ENCODE measurements at places on chromosomes 13 and 19.

- DNase-seq = no peak
Observed at GRCh38 chr13:98874029-98874397, 103.9 kb downstream of the DOCK9 start.

DNA sequence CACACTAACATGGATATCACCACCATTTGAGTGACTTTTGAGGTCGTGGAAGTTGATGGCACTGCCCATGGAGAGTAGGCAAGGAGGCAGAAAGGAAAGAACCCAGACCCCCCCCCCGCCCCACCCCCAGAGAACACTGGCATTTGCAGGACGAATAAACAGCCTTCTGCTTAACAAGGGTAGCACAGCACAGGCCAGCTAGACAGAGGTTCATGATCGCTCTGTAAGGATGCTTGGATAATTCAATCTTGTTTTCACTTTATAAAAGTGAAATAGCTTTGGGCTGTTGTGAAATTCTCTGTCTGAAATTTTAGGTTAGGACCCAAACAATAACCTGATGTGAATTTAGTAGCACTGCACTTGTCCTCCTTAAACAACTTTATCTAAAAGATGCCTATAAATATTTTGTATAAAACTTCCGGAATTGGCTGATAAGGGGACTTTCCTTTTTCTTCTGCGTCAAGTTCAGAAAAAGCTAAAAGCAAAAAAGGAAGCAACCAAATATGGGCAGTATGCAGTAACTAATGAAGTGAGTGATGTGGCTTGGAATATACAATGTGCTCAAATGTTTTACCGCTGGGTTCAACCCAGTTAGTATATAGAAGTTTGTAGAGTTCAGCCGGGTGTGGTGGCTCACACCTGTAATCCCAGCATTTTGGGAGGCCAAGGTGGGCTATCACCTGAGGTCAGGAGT is 163.7 kb downstream of the SHISA2 start:
- no peak for DNase-seq

- DNase-seq = no peak
Observed at GRCh38 chr13:110882972-110883371, 31.9 kb downstream of the ANKRD10 start.

DNA sequence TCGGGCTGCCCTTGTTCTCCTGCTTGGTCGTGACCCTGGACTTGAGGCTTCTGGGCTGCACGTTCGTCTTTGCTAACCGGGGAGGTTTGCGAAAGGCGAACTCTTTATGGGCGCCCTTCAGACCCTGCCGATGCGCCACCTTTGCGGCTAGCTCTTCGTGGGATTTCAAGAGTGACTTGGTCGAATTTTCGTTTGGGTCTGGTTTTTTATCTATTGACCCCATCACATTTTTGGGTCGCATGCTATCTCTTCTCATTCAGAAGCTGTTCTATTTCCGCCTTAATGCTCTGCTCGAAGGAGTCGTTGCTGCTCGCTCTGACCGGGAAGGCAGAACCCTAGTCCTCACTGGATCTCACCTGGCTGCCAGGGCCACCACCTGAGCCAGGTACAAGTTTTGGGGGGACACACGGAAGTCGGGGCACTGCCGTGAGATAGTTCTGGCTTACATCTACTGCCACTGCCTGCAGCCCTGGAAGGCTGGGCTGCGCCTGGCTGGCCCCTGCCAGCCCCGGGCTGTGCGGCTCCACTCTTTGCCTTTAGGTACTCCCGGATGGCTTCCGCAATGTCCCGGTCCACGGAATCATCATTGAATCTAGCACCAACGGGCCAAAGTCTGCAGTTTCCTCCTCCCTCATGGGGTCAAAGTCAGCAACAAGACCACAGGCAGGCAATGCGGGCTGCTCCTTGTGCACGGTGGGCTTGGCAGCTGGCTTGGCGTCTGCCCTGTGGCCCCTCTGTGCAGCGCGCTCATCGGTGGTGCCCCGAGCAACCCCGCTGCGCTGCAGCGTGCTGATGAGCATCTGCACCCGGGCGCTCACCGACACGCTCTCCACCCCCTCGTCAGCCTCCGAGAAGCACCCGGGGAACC is 16.2 kb downstream of the RB1 start:
- no peak for DNase-seq

GRCh38 chr19:18466354-18466753 is 28.4 kb upstream of the ISYNA1 start:
- DNase-seq = no peak

GRCh38 chr19:9700229-9700981 is 25.5 kb upstream of the ZNF562 start:
- DNase-seq = no peak

GRCh38 chr19:46719629-46720502 is 3.0 kb upstream of the PRKD2 start:
- no peak for DNase-seq

GRCh38 chr13:48709213-48709612 is 55.5 kb downstream of the CYSLTR2 start:
- no peak for DNase-seq

GRCh38 chr13:34942732-34943435 is 814 bp downstream of the NBEA start:
- peak; percentile 21 for DNase-seq

DNA sequence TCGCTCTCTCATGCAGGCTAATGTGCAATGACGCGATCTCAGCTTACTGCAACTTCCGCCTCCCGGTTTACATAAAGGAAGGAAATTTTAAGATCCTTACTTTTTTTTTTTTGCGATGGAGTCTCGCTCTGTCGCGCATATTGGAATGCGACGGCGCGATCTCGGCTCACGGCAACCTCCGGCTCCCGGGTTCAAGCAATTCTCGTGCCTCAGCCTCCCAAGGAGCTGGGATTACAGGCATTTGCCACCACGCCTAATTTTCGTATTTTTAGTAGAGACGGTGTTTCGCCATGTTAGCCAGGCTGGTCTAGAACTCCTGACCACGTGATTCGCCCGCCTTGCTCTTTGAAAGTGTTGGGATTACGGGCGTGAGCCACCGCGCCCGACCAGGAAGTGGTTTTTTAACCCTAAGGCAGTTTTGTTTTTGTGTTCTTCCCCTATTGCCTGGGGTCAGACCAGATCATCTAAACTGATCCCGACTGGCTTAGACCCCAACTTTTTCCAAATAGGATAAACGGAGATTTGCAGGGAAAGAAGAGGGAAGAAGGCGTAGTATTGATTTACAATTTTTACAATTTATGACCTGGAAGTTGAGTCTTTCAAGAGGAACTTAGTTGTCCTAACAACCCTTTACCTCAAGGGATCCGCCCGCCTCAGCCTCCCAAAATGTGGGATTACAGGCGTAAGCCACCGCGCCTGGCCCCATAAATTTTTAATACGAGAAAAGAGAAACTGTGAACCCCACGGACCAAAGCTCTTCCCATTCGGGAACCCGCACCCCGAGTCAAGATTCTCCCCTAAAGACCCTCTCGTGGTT is 142.0 kb downstream of the ZNF737 start:
- peak; percentile 24 for DNase-seq

- no peak for DNase-seq
Observed at GRCh38 chr13:30257468-30258099, 49.8 kb downstream of the KATNAL1 start.

- peak; percentile 65 for DNase-seq
Observed at GRCh38 chr13:48233046-48233888, at the start of gene ITM2B. ITM2B (plus strand) TSS chr13:48233206; CDS start chr13:48233361, 155 bp downstream.

- no peak for DNase-seq
Observed at GRCh38 chr19:45960595-45961235, 12.9 kb downstream of the NOVA2 start.

GRCh38 chr13:51502153-51502651 is 49.4 kb upstream of the INTS6 start:
- DNase-seq = no peak

- DNase-seq = no peak
Observed at GRCh38 chr13:83995930-83996329, 113.7 kb upstream of the SLITRK1 start.

DNA sequence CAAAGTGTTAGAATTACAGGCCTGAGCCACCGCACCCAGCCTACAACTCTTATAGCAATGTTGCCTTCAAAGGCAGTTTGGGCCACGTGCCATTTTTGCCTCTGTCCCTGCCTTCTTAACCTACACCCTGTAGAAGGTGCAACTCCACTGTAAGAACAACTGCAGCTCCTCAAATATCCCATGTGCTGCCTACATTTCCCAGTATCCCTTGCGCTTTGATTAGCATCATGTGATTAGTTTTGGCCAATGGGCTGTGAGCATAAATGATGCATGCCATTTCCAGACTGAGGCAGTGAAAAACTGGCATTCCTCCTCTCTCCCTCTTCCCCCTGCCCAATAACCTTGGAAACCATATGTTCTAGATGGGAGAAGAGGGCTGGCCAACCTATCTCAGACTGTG is 75.2 kb upstream of the MRI1 start:
- no peak for DNase-seq

GRCh38 chr19:35797663-35798062 is 15.0 kb downstream of the PRODH2 start:
- DNase-seq = no peak

DNA sequence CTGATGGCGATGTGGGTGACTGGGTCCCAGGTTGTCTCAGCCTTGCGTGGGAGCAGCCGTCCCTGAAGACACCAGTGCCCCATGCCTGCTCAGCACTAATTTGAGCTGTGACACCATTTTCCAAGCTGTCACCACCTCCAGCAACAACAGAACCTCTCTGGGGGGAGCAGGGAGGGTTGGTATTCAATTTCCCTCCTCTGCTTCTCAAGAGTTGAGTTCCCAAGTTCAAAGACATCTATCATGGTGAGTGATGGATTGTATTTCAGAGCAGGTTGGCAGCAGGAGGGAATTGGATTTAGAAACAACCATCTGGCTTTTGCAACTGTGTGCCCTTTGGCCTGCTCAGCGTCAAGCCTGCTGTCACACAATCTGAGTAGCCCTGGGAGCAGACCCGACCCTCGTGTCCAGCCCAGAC is 46.9 kb upstream of the UQCRFS1 start:
- no peak for DNase-seq

DNA sequence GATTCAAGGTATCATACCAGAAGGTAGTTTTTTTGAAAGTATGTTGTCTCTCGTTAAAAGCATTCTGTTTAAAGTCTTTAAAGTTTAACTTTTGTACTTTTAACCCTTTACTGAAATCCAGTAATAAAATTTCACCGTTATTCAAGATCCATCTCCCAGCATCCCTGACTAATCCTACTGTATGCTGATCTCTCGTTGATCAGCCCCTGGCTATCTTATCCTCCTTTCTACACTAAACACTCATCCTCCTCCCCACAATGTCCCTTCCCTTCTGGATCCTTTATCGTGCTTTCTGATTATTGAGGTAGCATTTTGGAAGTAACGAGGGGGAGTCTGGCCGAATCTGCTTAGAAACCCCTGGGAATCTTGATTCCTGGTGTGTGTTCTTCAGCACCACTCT is 1.3 kb downstream of the TPP2 start:
- DNase-seq = no peak

GRCh38 chr13:51818781-51819511 is 15.0 kb upstream of the DHRS12 start:
- no peak for DNase-seq

DNA sequence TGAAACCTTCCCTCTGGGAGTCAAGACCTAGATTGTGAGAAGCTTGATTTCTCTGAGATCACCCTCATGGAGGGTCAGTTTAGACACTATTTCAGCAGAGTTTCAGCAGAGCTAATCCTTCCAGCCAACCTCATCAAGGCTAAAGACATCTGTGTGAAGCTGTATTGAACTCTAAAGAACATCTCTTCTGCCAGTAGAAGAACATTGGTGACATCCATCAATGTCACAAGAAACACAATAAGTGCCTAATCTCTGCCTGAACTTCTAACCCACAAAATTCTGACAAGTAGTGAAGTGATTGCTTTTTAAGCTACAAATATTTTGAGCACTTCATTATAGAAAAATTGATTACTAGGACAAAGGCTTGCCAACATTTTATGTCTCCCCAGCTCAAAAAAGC is 475.8 kb upstream of the PCDH20 start:
- DNase-seq = no peak

Measured in activated B cell treated with CpG ODN at 0.5 μM for 24 hours (primary cell).